Hematopoietic multipotent progenitor cell treated with erythropoietin and hydrocortisone succinate and interleukin-3 and kit ligand, for 17 days (in vitro differentiated cells): ENCODE measurements at places on chromosomes 2 and 18.
A peak's percentile ranks its signal among the peaks of the same experiment; 100 is the strongest.

DNA sequence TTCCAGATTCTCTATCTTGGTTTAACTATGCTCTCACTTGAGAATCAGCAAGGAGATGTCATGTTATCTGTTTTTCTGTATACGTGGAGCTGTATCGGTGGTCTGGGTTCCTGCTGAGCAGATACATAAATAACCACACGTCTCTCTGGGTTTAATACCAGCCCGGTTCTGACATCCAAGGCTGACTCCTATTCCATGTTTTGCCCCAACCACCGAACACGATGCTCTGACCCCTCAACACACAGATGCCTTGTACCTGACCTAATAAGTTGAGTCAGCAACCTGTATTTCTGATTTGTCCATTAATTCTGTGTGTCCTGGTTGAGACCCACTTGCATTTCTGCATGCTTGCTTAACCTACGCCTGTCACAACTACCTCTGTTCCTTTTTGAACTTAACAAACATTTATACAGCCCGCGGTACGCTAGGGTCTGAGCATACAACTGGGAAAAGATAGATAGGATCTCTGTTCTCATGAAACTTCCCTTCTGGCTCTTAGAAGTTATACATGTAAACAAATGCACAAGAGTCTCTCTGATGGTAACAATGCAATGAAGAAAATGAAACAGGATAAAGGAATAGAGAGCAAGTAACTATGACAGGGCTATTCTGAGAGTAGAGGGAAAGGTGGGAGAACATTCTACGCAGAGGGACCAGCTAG is 480.4 kb downstream of the PARD3B start:
- no peak for DNase-seq

DNA sequence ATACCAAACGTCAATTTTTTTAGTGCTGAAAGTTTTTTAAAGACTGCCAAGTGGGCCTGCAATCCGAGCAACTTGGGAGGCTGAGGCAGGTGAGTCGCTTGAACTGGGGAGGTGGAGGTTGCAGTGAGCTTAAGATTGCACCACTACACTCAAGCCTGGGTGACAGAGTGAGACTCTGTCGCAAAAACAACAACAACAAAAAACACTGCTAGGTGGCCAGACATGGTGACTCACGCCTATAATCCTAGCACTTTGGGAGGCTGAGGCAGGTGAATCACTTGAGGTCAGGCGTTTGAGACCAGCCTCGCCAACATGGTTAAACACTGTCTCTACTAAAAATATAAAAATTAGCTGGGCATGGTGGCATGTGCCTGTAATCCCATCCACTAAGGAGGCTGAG is 202.8 kb upstream of the COPS8 start:
- DNase-seq = no peak

DNA sequence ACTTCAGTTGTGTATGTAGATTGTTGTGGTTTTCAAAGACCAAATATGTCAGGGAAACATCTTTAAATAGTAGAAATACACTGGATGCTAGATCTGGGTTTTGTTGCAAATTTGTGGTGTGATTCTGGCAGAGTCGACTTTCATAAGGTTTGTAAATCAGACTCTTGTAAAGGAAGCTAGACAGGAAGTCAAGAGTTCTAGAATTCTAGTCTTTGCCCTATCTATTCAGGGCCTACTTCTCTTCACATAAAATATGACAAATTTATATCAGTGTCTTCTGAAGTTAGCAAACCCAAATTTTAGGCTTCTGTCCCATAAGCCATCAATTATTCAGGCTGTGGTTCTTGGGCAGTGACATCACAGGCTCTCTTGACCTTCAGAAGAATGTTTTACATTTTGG is 1579.2 kb upstream of the PIK3C3 start:
- DNase-seq = no peak

- DNase-seq = no peak
These were observed 3.0 kb upstream of the ST8SIA5 start for GRCh38 chr18:46759890-46760289.

DNA sequence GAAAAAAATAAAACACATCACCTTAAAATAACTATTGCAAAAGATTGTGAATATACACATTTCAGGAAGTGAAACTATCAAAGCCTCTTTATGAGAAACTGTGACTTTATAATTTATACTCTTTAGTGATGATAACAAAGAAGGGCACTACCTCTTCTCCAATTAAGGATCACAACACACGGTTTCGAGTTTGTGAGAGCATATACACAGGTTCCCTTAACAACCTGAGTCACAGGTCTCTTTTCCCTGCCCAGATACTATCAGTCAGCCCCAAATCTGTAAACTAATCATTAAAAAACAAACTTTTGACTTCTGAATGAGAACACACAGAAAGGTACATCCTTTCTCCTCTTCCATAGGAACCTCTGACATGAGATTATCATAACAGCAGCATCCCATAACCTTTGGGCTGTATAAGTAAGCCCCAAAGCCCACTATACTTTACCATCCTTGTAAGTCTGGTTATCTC is 44.9 kb downstream of the PTPN2 start:
- no peak for DNase-seq

GRCh38 chr18:60145776-60146175 is 226.8 kb downstream of the MC4R start:
- DNase-seq = no peak

DNA sequence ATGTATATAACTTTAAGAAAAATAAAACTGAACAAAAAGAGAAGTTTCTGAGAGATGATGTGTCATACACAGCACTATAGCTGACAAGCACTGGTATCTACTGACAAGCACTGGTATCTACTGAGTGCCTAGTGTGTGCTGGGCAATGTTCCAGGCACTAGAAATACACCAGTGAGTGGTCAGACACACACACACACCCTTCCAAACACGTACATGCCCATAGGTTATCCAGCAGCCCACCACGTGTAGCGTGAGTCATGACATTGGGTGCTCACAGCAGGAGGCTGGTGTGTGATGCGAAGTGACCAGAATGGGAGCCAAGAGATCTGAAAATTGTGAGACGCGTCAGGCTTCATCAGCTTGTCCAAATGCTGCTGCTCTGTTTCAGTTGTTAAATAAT is 12.2 kb upstream of the GNAL start:
- DNase-seq = peak; percentile 8

- DNase-seq = no peak
These were observed at the start of gene HOXD11 for GRCh38 chr2:176106581-176107539. Gene HOXD11, plus strand, starts transcription at chr2:176107280. Its CDS starts 76 bp downstream, at chr2:176107356.

DNA sequence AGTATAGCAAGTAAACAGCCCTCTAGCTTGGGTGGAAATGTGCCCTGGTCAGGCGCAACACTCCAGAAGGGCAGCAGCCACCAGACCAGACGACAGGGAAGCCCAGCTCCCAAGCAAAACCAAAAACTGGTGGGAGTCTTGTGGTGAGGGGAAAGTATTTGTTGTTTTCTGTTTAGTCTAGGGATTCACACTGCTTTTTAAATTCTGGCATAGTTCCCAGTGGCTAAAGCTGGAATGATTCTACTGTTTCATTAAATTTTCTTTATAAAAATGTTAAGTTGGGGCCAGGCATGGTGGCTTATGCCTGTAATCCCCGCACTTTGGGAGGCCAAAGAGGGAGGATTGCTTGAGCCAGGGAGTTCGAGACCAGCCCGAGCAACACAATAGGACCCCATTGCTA is 38.5 kb downstream of the MERTK start:
- DNase-seq = no peak

DNA sequence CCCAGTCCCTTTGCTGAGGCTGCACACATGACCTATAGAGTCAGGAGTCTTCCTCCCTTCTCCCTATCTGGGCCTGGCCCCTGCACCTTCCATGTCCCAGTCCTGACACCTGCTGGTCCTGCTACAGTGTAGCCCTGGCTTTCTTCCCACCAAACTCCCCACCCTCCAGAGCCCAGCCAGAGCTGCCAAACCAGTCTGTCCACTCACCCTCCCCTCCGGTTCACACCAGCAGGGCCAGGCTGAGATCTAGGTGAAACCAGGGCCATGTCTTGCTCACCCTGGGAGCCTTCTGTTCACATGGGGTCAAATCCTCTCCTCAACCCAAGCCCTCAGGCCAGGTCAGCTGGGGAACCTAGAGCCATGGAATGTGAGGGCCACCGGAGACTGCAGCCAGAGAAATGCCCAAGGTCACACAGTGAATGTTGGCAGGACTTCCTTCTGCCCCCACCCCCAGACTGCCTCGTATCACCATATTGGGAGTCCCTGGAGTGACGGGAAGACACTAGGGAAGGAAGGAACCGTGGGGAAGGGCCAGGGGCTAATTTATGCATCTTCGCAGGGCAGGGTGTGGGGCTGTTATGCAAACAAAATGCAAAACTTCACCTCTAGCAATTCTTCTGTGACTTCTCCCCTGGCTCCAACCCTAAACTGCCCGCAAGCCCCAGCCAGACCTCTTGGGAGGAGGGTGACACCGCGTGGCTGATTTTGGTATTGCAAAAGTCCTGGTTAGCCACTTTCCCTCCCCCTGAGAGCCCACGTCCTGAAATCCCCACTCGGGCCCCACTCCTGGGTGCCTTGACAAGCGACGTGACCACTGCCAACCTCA is 14.6 kb downstream of the TNS1 start:
- DNase-seq = peak; percentile 77

DNA sequence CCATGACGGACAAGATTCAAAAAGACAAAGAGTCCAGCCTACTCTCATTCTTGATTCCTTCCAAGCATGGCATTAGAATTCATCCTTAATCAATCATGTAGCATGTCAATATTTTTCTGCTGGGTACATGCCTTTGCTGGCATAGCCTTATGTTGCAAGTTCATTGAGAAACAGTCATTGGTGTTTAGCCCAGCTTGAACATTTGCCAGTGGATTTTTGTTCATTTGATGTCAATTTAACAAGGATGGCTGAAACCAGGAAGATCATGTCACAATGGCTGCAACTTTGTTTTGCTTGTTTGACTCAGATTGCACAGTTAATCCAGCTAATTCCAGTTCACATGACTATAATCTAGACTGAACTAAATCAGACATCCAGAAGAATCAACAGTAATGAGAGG is 1132.2 kb downstream of the LRP1B start:
- no peak for DNase-seq

DNA sequence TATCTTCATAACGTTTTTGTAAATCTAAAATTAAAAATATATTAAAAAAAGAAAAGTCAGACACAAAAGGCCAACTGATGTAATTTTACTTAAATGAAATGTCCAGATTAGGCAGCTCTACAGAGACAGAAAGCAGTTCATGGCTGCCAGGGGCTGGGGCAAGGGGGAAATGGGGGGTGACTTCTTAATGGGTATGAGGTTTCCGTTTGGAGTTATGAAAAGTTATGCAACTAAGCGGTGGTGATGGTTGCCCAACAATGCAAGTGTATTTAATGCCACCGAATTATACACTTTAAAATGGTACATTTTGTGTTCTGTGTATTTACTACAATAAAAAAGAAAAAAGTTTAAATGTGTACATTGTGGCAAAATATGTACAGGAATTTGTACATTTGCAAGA is 70.2 kb upstream of the TEX51 start:
- no peak for DNase-seq

- no peak for DNase-seq
These were observed 635 bp downstream of the SETBP1 start for GRCh38 chr18:44681076-44681970.

GRCh38 chr2:212831671-212832199 is 293.1 kb upstream of the ERBB4 start:
- no peak for DNase-seq

DNA sequence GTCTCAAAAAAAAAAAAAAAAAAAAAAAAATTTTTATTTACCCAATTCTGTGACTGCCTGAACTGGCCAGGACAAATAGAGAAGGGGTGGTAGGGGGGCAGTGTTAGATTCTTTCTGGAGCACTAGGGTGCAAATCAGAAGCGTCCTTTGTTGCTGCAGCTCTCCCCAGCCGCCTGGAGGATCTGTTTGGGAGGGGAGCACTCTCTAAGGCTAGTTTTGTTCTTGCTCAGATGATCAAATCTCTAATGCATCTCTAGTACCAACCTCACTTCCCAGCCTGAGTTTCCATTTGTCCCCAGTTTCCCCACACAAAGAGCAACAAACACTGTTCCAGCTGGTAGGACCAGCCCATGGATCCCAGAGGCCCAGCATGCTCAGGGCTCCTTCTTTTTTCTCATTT is 83.0 kb downstream of the GBX2 start:
- no peak for DNase-seq

DNA sequence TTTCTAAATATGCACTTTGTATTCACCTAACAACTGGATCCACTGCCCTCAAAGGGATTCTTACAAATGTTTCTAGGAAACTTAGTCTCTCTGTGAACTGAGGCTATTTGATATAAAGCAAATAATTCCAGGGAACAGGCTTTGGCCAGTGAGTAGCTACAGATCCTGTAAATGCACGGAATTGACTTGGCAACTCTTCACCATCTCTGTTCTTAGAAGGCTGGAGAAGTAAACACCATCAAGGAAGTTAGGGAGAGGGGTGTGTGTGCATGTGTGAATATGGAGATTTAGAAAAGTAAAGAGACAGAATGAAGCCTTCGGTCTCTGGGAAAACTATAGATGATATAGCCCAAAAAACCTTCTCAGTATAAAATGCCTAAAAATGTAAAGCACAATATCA is 10.7 kb downstream of the CIDEA start:
- DNase-seq = no peak

- DNase-seq = no peak
These were observed 855.1 kb downstream of the TMEM182 start for GRCh38 chr2:103616891-103617290.

GRCh38 chr2:223560749-223561435 is 41.3 kb downstream of the SCG2 start:
- no peak for DNase-seq

DNA sequence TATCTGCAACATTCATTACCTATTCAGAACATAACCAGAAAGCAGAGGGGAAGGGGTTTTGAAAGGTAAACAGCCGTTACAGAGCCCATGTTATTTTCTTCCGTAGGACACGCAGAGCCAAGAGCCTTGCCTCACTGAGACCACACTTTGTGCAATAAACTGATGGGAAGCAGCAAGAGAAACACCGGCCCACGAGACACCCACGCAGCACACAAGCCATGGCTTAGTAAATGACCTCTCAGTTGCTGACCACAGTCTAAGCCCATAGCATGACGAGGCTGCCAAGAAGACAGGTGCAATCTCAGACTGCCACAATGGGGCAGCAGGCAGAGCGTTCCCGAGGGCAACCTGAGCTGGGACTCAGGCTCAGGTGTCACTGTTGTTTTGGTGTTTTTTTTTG is 59.6 kb downstream of the CABYR start:
- no peak for DNase-seq

DNA sequence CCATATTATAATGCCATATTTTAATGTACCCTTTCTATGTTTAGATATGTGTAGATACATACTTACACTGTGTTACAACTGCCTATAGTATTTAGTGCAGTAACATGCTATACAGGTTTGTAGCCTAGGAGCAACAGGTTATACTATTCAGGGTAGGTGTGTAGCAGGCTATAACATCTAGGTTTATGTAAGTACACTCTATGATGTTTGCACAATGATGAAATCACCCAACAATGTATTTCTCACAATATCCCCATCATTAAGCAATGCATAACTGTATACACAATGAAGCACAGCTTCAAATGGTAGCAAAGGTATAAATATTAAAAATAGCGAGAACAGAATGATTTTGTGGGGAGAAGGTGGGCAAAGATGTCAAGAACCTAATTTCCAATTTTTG is 117.8 kb downstream of the DYM start:
- DNase-seq = no peak

GRCh38 chr2:223889229-223889628 is 51.8 kb upstream of the AP1S3 start:
- DNase-seq = no peak
